ENCODE measurements at places on chromosomes 1 and 21.

DNA sequence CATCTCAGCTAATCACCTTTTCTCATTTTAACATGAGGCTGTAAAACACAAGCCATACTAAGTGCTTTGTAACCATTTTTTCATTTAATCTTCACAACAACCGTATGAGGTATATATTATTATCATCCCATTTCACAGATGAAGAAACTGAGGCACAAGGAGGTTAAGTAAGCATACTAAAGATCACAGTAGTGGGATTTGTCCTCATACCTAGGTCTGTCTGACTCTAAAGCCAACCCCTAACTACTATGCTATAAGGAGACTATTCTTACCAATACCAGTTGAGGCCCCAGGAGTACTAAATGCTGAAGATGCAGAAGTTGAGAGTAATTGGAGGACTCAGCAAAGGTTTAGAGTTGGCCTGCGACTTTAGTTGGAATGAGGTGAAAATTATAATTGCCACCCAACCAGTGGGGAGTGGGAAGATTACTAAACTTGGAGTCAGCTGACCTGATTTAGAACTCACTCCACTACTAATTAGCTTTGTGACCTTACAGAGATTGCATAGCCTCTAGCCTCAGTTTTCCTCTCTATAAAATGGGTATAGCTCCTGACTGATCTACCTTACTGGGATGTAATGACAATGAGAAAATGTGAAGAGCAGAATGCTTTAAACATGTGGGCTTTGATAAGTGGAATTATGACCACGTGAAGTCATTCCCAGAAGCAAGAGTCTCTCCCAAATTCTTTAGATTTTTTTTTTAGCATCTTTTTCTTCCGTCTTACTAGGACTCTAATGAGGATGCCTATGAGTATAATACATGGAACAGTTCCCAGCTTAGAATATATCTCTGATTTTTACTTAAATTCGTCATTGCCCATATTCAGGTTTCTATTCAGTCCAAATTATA, 85.8 kb upstream of the IPO9 start:
- DNase-seq = no peak

- DNase-seq = no peak
Observed at GRCh38 chr1:23646091-23646490, 45.5 kb upstream of the RPL11 start.

DNA sequence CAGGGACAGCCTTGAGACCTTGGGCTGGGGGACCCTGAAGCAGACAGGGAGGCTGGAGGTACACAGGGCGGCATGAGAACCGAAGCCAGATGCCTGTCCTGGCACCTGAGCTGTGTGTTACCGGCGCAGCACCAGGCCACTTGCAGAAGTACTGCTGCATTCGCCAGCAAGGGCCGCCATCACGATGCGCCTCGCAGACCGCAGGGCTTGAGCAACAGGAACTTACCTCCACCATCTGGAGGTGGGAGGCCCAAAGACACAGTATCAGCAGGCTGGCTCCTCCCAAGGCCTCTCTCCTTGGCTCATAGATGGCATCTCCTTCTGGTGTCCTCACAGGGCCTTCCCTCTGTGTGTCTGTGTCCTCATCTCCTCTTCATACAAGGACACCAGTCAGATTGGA, 90.1 kb downstream of the PRDM16 start:
- no peak for DNase-seq

- no peak for DNase-seq
Observed at GRCh38 chr1:13682444-13682843, 17.5 kb upstream of the PRDM2 start.

- no peak for DNase-seq
Observed at GRCh38 chr1:62988867-62989266, 204.9 kb downstream of the ATG4C start.

DNA sequence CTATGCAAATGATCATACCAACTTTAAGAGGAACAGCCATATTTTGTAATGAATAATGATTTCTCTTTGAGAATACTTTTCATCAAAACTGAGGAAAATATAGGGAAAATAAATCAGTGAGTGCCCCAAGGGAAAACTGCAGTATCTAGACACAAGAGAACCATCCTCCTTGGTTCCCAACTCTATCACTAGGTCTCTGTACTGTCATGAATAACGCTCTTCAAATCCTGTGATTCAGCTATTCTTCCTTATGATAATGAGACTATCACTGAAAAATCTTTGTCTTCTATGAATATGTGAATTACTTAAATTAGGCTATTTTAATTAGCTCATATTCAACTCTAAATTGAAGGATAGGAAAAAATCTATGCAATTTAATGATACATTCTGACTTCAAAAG, 2.3 kb downstream of the OR2L5 start:
- no peak for DNase-seq

GRCh38 chr1:22755641-22756040, 45.0 kb downstream of the EPHB2 start:
- DNase-seq = no peak

GRCh38 chr1:79603843-79604242, 597.3 kb upstream of the ADGRL4 start:
- no peak for DNase-seq

GRCh38 chr1:197837911-197838310, 62.6 kb upstream of the DENND1B start:
- no peak for DNase-seq

DNA sequence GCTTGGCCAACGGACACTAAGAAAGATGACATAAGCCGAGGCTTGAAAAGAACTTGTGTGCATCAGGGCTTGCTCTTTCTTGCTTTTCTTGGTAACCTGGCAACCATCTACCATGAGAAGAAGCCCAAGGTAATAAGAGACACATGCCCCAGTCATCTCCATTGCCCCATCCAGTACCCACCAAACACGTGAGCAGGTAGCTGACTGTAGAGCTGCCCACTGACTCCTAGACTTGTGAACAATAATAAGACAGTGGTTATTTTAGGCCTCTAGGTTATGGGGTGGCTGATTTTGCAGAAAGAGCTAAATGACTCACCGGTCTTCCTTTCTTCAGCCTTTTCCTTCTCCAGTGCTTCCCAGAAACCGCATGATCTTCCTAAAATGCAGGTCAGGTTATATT, 105.0 kb upstream of the JUN start:
- DNase-seq = no peak

DNA sequence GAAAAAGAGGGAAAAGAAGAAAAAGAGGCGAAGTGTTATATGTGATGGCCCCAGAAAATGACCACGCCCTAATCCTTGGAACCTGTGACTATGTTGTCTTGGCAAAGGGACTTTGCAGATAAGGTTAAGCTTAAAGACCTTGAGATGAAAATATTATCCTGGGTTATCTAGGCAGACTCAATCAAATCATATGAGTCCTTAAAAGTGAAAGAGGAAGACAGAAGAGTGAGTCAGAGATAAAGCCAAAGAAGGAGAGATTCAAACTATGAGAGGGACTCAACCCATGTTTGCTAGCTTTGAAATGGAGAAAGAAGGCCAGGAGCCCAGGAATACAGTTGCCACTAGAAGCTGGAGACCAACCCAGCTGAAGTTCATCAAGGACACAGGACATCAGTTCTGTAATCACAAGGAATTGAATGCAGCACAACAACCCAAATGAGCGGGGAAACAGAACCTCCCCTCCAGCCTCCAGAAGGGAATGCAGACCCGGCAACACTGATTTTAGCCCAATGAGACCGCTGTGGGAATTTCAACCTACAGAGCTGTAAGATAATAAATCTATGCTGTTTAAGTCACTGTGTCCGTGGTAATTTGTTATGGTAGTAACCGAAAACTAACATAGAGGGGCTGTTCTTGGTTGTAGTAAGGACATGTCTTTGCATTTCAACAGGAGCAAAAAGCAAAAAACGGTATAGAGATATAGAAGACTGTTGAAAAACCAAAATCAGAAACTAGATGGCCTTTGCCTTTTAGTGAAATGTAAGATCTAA, 4.2 kb upstream of the RGS8 start:
- DNase-seq = no peak

GRCh38 chr21:41251961-41252642, 64.5 kb upstream of the FAM3B start:
- no peak for DNase-seq

GRCh38 chr1:240258910-240259309, 167.2 kb downstream of the FMN2 start:
- DNase-seq = no peak

- DNase-seq = no peak
Observed at GRCh38 chr1:93672477-93673162, 9.0 kb downstream of the BCAR3 start.

- no peak for DNase-seq
Observed at GRCh38 chr1:39294531-39294930, 90.0 kb downstream of the MACF1 start.

DNA sequence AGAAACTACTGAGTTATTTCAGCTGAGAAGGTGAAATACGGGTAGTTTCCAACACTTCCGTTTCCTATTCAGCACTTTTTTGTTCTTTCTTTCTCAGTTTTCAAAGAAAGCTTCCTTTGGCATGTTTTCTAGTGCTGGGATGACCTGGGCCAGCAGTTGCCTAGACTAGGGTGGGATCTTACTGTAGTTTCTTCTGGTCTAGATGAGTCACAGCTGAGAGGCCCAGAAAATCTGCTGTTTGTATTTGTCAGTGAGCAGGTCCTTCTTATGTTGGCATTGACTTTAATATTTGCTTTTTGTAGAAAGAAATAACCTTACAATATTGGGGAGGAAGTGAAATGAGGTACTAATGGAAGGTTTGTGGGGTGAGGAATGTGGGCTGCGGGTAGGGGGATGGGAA, 22.2 kb downstream of the C1orf21 start:
- no peak for DNase-seq

GRCh38 chr1:219333626-219334025, 159.9 kb downstream of the LYPLAL1 start:
- no peak for DNase-seq

DNA sequence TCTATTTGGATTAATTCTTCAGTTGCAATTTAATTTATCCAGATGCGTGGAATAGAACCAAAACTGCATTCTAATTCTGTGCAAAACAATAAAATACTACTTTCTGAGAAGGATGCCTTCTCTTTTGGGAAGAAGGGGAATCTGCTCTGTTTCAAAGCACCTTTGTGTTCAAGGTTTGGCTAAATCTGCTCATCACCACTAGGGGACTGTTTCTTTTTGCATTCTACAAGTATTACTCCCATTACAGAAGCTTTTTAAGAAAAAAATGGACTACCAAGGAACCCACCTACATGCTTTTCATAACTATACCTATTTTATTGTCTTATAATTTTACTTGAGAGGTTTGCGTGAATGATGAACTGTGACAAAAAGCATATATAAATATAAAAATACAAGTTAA, 18.2 kb downstream of the MRPS6 start:
- no peak for DNase-seq

DNA sequence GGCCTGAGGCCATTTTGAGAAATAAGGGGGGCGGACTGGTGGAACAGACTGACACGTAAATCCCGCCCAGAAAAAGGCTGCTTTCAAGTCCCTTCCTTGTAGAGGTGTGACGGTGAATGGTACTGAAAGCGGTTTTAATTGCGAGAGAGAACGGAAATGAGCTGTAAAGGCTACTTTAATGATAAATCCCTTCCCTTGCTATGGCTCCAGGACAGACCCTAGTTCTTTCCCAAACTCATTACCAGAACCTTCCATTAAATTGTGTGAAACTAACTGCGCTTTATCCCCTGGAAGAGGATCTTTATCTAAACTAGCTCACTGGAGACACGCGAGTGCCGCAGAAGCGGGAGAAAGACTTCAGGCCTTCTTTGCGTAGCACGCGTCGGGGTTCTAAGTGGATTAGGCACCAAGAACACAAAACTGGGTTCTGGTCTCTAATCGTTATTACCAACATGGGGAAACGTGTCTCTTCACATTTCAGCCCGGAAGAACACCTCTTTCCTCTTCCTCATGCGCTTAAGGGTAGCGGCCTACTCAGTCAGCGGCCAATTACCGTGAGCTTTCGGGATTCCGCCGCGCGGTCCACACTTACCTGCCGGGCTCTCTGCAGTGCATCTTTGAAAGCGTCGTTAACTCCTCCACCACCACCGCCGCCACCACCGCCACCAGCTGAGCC, 441 bp downstream of the FUBP1 start:
- DNase-seq = peak; percentile 88

DNA sequence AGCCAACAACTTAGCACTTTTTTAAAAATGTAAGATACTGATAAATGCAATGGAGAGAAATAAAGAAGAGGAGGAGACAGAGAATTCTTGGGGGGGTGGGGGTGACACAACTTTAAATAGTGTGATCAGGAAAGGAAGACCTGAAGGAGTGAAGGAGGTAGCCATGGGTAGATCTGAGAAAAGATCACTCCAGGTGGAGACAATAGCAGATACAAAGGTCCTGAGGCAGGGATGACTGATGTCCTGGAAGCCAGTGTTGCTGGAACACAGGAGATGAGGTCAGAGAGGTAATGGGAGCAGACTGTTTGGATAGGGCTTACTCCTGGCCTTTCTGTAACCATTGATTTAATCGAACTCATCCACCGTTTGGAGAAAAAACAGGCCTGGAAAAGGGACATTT, 24.6 kb upstream of the TRABD2B start:
- DNase-seq = no peak

DNA sequence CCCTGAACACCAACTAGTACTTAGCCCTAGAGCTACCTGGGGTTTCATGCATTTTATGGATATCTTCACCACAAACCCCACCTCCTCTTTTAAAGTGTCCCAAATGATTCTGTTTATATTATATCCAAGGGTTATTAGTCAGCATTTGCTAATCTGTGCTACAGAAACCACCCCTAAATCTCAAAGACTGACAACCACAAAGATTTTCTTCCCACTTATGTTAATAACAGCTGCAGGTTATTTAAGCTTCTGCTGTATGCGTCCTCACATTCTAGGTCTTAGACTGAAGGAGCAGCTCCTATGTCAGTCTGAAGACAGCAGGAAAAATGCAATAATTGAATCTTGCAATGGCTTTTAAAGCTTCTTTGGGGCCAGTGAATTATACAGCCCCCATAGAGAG, 11.2 kb upstream of the PHC2 start:
- DNase-seq = no peak

GRCh38 chr1:38018864-38019343, 6.4 kb downstream of the UTP11 start:
- DNase-seq = no peak

DNA sequence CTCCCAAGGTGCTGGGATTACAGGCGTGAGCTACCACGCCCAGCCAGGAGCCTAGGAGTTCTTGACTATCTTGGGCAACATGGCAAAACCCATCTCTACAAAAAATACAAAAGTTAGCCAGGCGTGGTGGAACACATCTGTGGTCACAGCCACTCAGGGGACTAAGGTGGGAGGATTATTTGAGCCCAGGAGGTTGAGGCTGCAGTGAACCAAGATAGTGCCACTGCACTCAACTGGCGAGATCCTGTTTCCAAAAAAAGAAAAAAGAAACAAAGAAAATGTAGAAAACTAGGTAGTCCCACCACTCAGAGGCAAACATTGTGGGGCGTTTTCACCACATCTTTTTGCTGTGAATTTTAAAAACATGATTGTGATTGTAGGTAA, 141.3 kb downstream of the ZZZ3 start:
- DNase-seq = no peak

DNA sequence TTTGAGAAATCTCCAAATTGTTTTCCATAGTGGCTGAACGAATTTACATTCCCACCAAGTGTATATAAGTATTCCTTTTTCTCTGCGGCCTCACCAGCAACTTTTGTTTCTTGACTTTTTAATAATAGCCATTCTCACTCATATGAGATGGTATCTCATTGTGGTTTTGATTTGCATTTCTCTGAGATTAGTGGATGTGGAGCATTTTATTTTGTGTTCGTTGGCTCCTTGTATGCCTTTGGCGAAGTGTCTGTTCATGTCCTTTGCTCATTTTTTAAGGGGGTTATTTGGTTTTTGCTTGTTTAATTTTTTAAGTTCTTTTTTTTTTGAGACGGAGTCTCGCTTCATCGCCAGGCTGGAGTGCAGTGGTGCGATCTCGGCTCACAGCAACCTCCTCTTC, 45.1 kb upstream of the MPC2 start:
- DNase-seq = no peak

Measured in right hindlimb (tissue), 1 donor.